HAP-1 (cell line): ENCODE measurements at places on chromosomes 6 and 20.

GRCh38 chr6:31901415-31901952 lies 402 bp downstream of the ZBTB12 start:
- DNase-seq: peak; percentile 71

- DNase-seq: no peak
Observed at GRCh38 chr6:88547768-88548167, 381.6 kb upstream of the CNR1 start.

GRCh38 chr20:44765701-44766347 lies 20.2 kb downstream of the KCNK15 start:
- no peak for DNase-seq

- no peak for DNase-seq
Observed at GRCh38 chr6:111952274-111952673, 79.0 kb upstream of the FYN start.

GRCh38 chr20:3909952-3910366 lies 20.8 kb downstream of the PANK2 start:
- DNase-seq: no peak

DNA sequence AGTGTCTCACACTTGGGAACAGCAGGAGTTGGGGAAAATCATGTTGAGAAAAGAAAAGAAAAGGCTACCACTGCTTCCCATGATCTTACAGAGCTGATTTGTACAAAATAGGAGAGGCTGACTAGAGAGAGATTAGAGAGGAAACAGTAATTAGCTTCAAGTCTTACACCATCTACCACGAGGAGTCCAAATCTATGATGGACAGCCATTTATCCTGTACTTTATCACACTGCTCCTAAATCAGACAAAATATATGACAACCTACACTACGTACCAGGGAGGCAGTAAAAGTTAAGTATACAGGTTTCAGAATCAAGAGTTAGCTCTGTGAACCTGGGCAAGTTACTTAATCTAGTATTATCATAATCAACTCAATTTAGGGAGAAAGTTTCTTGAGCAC lies 38.0 kb downstream of the RARS2 start:
- no peak for DNase-seq

DNA sequence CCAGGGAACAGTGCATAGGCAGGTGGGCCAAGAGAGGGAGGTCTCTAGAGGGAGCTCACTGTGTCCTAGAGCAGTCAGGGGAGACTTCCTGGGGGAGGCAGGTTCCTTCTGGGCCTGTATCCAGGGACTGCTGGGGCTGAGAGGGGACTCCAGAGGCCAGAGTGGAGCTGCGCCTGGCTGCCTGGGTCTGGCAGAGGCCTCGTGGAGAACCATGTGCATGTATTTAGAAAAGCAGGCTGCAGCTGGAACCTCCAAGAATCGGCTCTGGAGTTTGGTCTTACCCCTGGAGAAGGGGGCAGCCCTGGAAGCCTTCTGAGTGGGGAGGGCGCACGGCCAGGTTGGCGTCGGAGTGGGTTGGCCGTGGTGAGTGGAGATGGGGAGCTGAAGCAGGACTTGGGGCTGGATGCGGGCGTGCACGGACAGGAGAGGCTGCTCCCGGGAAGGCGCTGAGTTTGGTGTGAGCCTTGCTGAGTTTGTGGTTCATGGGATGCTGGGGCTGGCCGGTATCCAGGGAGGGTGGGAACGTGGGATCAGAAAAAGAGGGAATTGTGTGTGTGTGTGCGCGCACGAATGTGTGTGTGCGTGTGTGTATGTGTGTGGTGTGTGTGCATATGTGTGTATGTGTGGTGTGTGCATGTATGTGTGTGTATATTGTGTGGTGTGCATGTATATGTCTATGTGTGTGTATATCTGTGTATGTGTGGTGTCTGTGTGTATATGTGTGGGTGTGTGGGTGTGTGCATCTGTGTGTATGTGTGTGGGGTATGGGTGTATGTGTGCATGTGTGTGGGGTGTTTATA lies 10.8 kb downstream of the VSTM2L start:
- no peak for DNase-seq

DNA sequence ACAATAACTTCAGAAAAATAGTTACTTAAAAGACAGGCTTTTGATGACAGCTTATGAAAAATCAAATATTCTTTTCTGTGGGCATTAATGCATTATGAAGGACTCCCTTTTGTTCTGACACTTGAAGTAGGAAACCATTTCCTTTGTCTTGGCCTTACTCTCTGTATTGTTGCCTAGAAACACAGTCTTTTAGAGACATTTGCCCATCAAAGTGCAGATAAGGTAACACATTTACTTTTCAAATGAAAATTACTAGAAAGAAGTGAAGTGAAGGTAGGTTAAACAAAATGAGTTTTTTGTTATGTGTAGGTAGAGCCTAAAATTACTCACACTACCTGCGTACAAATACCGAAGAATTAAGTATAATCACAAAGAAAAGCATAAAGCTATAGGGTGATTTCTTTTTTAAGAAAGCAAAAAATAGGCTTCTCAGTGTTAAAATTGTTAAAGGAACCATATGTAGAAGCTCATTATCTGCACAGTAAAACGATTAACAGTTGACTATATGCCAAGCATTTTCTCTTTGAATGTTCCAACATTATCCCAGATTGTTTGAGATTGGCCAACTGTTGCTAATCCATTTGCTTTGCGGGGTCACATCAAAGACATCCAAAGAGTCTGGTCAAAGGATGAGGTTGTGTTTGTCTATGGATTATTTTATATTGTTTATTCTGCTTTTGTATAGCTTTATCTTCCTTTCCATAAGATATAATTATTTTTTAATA lies 542.0 kb upstream of the RNF217 start:
- no peak for DNase-seq

- peak; percentile 78 for DNase-seq
Observed at GRCh38 chr6:150395388-150396009, 26.7 kb downstream of the IYD start.

DNA sequence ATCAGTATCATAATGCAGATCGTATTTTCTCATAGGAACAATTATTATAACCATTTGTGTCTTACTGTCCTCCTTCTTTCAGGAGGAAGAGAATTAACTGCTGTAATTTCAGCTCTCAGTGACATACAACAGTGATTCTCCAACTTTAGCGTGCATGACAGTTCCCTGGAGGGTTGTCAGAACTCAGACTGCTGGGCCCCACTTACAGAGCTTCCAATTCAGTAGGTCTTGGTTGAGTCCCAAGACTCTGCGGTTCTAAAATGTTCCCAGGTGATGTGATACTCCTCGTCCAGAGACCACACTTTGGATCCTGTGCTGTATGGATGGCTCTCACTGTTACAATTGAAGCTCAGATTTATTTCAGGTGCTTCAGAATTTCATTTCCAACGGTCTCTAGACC lies 72.8 kb downstream of the CAP2 start:
- DNase-seq: no peak

DNA sequence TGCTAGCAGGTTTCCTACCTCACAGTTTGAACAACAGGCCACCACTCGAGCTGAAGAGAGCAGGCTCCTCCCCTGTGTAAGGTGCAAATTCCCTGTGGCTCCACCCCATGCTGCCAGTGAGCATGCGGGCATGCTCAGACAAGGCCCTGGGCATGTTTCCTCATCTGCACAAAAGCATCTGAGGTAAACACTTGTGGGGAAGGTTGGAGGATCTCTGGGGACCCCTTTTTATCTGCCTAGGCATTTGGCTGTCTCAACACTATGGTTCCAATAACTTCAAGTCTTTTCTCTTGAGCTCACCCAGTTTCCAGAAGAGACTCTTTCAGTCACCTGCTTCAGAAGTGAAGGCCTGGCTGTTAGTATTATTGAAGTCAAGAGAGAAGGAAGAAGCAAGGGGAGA lies 9.4 kb downstream of the C6orf58 start:
- peak; percentile 11 for DNase-seq

GRCh38 chr6:122116835-122117627 lies 282.4 kb upstream of the HSF2 start:
- DNase-seq: no peak

- no peak for DNase-seq
Observed at GRCh38 chr6:159578629-159579028, 114.4 kb downstream of the SOD2 start.
